ENCODE measurements at places on chromosomes 6 and 20. TPM values are rescaled to one million over a fixed set of nuclear protein-coding genes. Genes with fewer than 3 reads are reported as not detected.

- no peak for DNase-seq
These were observed 76.3 kb downstream of the SLC22A23 start for GRCh38 chr6:3380344-3381232.

The PTGIS gene
- polyA plus RNA-seq, result 27.0 TPM

DNA sequence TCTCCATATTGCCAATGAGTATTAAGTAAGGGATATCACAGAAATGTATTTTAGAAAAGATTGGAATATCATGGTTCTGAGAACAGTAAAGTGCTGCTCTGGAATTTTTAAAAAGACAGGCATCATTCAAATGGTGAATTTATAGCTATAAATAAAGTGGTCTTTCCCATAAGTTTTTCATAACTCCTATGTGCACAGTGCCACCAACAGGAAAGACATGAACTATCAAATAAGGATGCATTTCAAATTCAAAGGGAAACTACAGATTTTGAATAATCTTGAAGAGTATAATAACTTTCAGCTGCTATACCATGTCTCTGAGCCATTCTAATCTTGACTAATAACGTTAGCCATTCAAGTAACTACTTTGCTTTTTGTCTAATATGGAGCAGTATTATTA lies 456.8 kb upstream of the GJE1 start:
- no peak for DNase-seq

The CFAP206 gene
- 4.6 TPM for polyA plus RNA-seq

DNA sequence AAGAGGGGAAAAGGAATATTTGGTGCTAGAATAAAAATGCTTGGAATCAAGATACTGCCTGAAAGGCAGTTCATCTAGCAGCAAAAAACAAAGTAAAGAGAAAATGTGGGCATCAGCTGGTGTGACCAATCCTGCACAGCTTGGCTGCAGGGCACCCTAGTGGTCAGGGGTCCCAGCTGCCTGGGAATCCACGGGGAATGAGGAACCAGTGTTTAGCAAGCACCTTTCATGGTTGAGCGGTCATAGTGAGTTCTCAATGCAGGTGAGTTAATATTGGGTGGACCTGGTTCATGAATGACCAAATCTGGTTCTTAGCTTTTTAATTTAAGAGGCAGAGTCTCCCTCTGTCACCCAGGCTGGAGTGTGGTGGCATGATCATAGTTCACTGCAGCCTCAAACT lies 53.3 kb downstream of the CAP2 start:
- no peak for DNase-seq

The CLPSL1 gene
- 0.94 TPM for polyA plus RNA-seq

GRCh38 chr20:1820138-1821079 lies 74.8 kb upstream of the SIRPA start:
- DNase-seq, result no peak

The ADTRP gene
- 1.7 TPM for polyA plus RNA-seq

The NRN1 gene
- polyA plus RNA-seq, result 10.4 TPM

The POM121L2 gene
- polyA plus RNA-seq, result not detected

DNA sequence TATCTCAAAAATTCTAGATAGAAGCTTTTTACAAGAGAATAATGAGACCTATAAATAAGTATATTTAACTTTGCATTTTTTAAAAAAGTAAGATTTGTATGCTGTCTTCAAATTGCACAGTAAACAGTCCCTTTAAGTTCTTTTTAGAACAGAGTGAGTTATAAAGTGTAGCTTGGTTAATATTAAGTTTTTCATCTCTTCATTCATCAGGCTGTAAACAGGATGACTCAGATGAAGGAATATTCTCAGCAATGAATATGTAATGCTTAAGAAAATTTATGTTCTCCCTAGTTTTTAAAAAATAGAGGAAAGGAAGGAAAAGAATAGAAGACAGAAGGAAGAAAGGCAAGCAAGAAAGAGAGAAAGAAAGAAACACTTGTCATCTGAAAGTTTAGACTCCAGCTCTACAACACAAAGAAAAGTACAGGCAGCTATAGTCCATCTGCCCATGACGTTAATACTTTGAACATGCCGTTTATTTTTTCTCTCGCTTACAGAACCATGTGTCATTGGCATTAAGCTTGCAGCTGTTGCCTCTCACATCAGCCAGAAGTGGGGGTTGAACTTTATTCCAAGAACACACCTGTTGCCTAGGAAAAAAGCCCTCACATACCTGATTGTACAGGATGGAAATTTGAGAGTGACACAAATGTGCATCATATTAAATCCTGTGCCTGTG lies 36.1 kb downstream of the CAP2 start:
- DNase-seq, result no peak

DNA sequence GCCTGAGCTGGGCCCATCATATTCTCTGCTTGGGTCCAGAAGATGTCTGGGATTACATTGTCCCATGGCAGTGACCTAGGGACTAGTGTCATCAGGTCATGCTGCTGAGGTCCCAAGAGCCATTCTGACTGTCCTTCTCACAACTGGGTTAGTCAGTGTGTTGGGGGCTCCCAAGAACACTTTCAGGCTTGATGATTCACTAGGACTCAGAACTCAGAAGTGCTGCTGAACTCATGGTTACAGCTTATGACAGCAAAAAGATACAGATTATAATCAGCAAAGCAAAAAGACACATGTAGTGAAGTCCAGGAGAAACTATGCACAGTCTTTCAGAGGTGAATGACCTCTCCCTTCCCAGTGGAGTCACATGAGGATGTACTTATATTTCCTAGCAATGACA lies 107.8 kb downstream of the SYNE1 start:
- DNase-seq, result no peak

The TDRD6 gene
- polyA plus RNA-seq, result 1.7 TPM

DNA sequence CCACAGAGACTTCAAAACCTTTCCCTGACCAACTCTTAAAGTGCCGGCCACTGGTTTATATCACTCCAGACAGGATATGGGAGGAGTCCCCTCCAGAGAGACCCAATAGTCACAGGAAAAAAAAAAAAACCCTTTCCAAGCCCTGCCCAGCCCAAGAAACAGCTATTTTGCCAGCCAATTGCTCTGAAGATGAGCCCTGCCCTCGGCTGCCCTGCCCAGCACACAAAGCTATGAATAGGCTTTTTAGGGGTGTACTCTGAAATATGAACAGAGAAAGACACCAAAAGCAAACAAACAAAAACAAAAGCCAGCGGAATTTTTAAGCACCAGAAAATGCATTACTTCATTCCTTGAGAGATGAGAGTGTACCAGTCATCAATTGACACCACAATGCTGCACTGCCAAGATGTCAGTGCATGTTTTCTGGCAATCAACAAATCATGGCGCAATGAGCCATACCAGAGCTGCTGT lies 275.1 kb downstream of the C6orf118 start:
- no peak for DNase-seq

DNA sequence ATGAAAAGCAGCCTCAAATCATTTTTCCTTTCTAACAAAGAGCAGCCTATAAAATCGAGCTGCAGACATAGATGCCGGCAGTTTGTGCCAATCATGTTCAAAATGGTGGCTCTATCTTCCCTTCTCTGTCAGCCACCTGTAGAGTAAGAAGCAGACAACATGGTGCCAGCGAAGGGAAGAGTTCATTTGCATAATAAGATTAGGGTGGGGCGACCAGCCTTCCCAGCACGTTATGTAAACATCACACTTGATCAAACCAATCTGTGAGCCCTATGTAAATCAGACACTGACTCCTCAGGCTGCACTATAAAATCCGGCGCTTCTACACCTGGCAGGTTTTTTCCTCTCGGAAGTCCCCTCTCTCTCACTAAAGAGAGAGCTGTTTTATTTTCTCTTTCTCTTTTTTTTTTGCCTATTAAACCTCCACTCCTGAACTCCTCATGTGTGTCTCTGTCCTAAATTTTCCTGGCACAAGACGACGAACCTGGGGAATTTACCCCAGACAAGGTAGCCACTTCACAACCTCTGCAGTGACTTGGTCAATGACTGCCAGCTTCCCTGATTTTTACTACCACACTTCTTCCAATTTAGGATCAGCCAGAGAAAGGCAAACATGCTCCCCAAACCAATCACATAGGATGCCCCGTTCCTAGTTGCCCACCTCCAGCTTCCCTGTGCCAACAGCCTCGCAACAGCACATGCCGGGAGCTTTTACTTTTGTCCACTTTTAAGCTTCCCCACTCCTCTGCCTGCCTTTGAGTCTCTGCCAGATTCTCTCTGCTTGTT lies 12.9 kb downstream of the TPMT start:
- DNase-seq, result no peak

The NFATC2 gene
- 2.1 TPM for polyA plus RNA-seq

The PBOV1 gene
- not detected for polyA plus RNA-seq

- DNase-seq, result no peak
These were observed 44.6 kb upstream of the LRFN2 start for GRCh38 chr6:40631744-40632143.

The TBXT gene
- 0.07 TPM for polyA plus RNA-seq

DNA sequence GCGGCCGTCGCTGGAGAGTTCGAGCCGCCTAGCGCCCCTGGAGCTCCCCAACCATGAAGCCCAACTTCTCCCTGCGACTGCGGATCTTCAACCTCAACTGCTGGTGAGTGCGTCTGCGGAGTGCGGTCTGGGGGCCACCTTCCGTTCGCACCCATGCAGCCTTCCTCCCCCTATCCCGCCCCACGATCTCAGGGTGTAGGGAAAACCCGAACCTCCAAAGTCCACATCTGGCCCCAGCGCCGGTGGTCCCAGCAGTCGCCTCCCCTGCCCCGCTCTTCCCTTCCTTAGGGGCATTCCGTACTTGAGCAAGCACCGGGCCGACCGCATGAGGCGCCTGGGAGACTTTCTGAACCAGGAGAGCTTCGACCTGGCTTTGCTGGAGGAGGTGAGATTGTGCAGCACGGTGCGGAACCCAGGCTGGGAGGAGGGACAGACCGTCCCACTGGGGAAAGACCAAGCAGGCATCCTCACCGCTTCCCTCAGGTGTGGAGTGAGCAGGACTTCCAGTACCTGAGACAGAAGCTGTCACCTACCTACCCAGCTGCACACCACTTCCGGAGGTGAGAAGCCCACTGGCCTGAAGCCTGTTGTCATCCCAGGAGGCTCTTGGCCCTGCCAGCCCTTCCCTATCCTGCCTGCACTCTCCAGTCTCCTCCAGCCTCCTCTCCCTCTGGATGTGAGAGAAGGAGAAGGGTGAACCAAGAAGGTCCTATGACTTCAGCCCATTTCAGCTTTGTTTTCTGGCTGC lies 719 bp downstream of the SMPD2 start:
- DNase-seq, result no peak

DNA sequence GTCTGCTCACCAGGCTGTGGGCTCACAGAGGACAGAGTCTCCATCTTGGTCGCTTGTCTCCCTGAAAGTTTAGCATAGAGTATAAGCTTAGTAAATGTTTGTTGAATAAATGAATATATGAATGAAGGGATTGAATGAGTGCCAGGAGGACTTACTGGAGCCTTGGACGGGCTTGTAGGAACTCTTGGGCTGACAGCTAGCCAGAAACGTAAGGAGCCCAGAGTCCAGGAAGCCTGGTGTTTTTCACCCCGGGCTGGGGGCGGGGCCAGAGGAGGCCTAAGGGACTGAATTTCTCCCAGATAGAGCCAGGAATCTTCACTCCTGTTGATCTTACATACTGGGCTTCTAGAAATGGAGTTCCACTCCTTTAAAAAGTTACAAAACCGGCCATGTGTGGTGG lies 68.5 kb upstream of the SRSF6 start:
- DNase-seq, result no peak

The HSF2 gene
- 38.8 TPM for polyA plus RNA-seq

DNA sequence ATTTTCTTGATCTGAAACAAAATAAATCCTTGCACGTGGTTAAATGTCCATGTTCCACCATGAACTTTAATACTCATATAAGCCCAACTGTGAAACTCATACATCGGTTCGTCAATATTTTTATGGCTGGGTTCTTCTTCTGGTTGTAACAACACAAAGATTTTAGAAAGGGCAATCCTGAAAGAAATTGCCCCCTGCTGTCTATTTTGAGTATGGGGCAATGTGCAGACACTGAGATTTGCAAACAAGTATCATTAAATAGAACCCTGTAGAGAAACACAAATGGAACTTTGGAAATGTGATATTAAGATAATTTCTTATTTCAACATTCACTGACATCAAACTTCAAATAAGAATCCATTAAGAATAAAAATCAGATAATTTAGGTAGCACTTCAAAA lies 80.2 kb upstream of the PHACTR1 start:
- DNase-seq, result no peak

The CCR6 gene
- not detected for polyA plus RNA-seq

DNA sequence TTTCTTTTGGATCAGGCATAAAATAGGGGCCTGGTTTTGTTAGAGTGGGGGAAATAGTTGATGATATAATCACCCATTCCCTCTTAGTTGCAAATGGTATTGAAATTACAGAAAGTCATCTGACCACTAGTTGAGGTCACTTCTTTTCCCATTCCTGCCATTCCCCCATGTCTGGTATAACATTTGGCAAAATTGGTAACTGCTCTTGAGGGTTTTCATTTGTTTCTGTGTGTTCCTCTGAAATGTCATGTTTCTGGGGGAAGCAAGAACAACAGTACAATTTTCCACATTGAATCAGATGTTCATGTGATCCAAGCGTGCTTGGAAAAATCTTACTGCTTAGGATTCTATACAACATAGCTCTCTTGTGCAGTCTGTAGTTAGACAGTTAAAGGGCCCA lies 7.3 kb downstream of the AIG1 start:
- no peak for DNase-seq

DNA sequence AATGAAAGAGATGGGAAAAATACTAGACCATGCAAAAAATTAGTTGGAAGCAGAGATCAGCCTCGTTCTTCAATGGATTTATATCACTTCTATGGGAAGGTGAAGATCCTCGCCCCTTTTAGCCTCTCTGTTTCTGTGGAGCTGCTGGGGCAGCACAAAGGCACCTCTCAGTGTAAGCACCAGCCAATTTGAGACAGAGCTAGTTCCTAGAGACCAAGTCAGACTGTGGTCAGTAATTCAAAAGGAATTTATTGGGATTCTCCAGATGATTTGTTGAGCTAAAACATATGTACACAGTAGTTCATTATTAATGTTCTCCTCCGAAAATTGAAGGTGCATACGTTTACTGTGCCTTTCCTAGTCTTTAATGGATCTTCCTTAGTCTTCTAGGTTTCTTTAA lies 42.4 kb downstream of the SCGN start:
- no peak for DNase-seq

The SIM1 gene
- polyA plus RNA-seq, result 24.7 TPM

- no peak for DNase-seq
These were observed 55.0 kb downstream of the ALDH5A1 start for GRCh38 chr6:24549674-24550353.

DNA sequence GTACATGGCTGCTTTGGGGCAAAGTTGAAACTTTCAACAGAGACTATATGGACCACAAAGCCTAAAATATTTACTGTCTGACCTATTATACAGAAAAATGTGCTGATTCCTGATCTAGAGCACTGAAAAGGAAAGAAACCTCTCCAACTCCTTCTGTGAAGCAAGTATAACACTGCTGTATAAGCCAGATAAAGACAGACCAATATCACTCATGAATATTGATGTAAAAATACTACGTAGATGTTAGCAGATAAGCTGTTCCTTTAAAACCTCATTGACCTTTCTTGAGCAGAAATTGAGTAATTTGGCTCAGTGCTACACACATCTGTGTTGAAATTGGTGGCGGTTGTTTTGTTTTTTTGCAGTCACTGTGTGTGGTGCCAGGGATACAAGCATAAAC lies 69.9 kb upstream of the HDAC2 start:
- no peak for DNase-seq
